ENCODE measurements at places on chromosomes 1 and 21. TPM values are rescaled to one million over a fixed set of nuclear protein-coding genes. Genes with fewer than 3 reads are reported as not detected.
A peak's percentile ranks its signal among the peaks of the same experiment; 100 is the strongest.

The KCND3 gene
- 0.14 TPM for total RNA-seq

The CELA2A gene
- not detected for total RNA-seq

The NPR1 gene
- total RNA-seq, result not detected

The TRMT13 gene
- 8.3 TPM for total RNA-seq

DNA sequence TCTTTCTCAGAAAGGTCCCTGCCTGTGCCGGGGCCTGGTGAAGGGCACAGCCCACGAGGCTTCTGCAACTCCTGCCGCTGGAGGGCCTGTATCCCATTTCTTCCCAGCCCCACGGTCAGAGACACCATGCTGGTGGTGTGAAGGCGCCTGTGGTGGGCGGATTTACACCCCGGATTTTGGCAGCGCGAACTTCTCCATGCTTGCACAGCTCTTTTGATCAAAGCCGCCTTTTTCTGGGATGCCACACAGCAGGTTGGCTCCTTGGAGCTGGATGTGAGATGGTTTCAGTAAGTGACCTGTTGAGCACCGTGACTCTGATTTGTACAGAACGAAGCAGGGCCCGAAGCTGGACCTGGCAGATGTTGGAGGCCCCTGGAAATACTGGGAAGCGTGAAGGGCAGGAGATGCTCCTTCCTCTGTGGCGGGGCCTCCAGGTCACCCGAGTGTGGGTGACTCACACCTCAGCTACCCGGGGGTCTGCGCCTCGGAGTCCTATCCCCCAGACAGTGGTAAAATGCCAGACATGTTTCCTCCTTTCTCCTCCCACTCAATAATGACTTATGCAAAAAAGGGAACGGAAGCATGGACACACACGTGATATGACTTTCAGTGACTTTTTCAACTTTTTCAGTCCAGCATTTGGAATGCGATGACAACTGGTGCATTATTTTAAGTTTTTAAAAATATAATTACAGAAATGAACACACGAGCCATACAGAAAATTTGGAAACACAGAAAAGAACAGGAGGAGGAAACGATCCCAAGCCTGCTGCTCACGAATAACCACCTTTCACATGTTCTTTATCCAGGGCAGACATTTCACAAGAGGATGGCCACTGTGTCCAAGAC, 9.0 kb downstream of the UMODL1 start:
- peak overlapping the region; percentile 77 for H3K27ac ChIP-seq
- H3K27me3 ChIP-seq, result peaks cover 13% of the 10 kb centered on the region
- H3K4me1 ChIP-seq, result peaks cover 22% of the 10 kb centered on the region
- H3K36me3 ChIP-seq, result no peaks in the 10 kb centered on the region
- peak overlapping the region; percentile 41 for H3K4me3 ChIP-seq

DNA sequence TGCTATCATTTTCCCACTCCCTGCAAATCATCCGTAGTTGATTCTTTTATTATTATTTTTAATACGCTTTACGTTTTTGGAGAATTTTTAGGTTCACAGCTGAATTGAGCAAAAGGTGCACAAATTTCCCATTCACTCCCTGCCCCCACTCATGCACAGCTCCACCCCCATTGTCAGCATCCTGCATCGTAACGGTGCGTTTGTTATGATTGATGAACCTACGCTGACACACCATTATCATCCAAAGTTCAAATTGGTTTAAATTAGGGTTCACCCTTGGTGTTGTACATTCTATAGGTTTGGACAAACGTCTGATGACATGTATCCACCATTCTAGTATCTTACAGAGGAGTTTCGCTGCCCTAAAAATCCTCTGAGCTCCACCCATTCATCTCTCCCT, 44.5 kb downstream of the EDARADD start:
- peaks cover 4% of the 10 kb centered on the region for H3K27me3 ChIP-seq
- H3K36me3 ChIP-seq, result no peaks in the 10 kb centered on the region
- no peak overlapping the region for H3K4me3 ChIP-seq
- no peak overlapping the region for H3K27ac ChIP-seq
- no peaks in the 10 kb centered on the region for H3K4me1 ChIP-seq
- DNase-seq, result no peak

GRCh38 chr1:92859400-92860039, 27.7 kb downstream of the RPL5 start:
- H3K27me3 ChIP-seq, result no peaks in the 10 kb centered on the region
- H3K4me3 ChIP-seq, result peak overlapping the region; percentile 29

- DNase-seq, result no peak
- no peak overlapping the region for H3K27ac ChIP-seq
Measured at GRCh38 chr1:9845914-9846313, 22.1 kb upstream of the CLSTN1 start.

GRCh38 chr1:76140227-76140626, 65.7 kb downstream of the ST6GALNAC3 start:
- DNase-seq, result no peak
- H3K4me1 ChIP-seq, result no peaks in the 10 kb centered on the region
- H3K36me3 ChIP-seq, result no peaks in the 10 kb centered on the region
- no peak overlapping the region for H3K27ac ChIP-seq

GRCh38 chr1:182957902-182958395, 5.0 kb upstream of the SHCBP1L start:
- no peak overlapping the region for H3K4me3 ChIP-seq
- peaks cover 5% of the 10 kb centered on the region for H3K27me3 ChIP-seq
- H3K4me1 ChIP-seq, result peaks cover 29% of the 10 kb centered on the region
- DNase-seq, result no peak
- H3K36me3 ChIP-seq, result no peaks in the 10 kb centered on the region

DNA sequence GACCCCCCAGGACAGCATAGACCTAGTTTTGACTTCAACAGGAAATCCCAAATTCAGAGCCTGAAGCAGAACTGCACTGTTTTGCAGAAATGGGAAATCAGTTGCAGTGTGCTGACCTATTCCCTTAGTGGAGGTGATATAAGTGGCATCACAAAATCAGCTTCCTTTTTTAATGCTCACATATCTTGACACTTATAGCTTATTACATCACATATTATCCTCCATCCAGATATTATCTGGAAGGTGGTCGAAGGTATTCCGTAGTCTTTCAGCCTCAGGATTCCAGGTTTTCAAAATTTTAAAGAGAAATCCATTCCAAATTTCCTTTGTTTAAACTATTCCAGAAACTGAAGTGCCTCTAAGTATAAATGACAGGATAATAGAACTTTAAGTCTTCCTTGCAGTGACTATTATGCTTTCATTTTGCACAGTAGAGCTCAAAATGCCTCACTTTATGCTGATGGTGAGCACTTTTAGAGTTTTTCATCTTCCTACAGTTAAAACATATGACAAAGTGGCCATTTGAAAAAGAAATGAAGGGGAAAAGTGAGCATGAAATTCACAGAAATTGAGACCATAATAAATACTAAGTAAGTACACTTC, 106.4 kb upstream of the DPYD start:
- peak overlapping the region; percentile 38 for H3K27ac ChIP-seq
- peak overlapping the region; percentile 30 for H3K4me3 ChIP-seq
- peaks cover 57% of the 10 kb centered on the region for H3K4me1 ChIP-seq
- no peak for DNase-seq
- H3K36me3 ChIP-seq, result peaks cover 18% of the 10 kb centered on the region

DNA sequence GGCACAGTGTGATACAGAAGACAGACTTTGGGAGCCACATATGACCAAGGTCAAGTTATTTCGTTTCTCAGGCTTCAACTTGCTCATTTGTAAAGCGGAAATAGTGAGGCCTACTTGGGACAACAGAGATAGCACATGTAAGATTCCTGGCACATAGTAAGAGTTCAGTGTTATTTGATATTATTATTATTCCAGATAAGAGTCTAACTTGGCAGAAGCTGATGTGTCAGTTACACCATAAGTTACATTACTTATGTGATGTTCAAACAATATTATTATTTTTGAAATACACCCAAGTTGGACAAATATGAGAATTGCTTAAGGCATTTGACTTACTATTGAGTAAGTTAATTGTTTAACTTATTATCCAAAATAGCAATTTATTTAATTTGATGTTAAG, 10.2 kb upstream of the CYP4X1 start:
- no peak for DNase-seq
- H3K36me3 ChIP-seq, result peaks cover 5% of the 10 kb centered on the region
- no peaks in the 10 kb centered on the region for H3K27me3 ChIP-seq

DNA sequence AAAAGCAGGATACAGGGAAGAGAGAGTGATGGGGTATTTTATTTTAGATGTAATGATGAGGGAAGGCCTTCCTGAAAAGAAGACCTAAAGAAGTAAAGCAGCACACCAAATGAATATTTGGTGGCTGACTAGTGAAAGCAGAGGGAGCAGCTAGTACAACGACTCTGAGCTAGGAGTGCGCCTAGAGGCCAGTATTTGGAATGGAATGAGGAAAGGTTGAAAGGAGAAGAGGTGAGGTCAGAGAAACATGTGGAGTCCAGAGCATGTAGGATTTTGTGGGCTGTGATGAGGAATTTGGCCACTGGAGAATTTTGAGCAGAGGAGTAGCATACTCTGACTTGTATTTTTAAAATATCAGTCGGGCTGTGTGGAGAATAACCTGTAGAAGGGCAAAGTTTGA, 11.8 kb upstream of the RPL5 start:
- peak; percentile 39 for DNase-seq
- no peak overlapping the region for H3K27ac ChIP-seq
- peaks cover 28% of the 10 kb centered on the region for H3K4me1 ChIP-seq
- H3K36me3 ChIP-seq, result no peaks in the 10 kb centered on the region
- H3K4me3 ChIP-seq, result no peak overlapping the region

DNA sequence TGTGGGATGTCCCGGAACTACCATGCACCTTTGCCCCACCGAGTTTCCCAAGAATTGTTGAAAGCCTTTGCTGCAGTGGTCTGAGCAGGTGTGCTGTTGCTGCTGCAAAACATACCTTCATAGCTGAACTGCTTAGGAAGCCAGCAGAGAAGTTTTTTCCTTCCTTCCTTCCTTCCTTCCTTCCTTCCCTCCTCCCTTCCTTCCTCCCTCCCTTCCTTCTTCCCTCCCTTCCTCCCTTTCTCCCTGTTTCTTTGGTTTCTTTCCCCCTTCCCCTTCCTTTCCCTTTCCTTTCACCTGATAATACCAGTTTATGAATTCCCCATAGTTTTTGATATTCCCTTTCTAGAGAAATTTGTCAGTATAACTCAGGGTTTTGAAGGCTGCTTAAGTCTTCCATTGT, 10.8 kb upstream of the SH3D21 start:
- H3K27ac ChIP-seq, result no peak overlapping the region
- H3K4me1 ChIP-seq, result peaks cover 21% of the 10 kb centered on the region
- peaks cover 44% of the 10 kb centered on the region for H3K36me3 ChIP-seq
- DNase-seq, result no peak
- H3K27me3 ChIP-seq, result peaks cover 2% of the 10 kb centered on the region

DNA sequence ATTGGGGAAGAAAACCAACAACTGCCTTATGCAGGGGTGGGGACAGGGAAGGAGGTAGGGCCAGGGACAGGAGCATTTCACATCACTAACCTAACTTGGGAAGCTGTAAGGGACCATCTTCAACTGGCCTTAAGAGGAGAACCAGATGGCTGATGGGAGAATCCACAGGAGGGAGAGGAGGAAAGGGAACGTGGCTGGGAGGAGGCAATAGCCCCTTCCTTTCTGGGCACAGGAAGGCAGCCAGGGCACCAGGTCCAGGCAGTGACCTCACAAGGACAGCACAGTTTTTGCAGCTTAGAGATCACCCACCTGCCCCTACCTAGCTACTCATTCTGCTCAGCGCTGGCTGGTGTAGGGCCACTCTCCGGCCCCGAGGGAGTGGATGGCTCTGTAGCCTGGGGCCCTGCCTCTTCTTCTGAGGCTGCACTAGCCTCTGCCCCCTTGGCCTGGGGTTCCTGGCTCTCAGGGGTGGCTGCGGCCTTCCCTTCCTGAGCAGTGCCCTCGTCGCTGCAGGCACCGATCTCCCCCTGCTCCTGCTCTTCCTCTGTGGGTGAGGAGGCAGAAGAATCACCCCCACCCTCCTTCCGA, 1.7 kb downstream of the MARCKSL1 start:
- H3K4me3 ChIP-seq, result peak overlapping the region; percentile 39
- H3K27ac ChIP-seq, result no peak overlapping the region
- peaks cover 3% of the 10 kb centered on the region for H3K27me3 ChIP-seq
- no peak for DNase-seq

DNA sequence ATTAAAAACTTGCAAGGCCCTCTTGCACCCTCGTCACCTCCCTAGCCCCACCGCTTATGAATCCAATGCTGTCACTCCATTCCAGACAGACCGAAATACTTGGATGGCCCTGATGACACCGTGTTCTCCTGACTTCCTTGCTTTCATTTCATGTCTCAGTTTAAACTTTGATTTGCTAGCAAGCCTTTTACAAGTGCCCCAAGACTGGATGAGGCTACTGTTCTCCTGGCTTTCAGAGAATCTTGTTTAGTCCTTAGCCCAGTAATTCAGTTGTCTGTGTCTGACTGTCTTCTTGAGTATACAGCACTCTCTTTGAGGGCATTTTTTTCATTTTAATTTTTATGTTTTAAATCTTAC, 824 bp upstream of the IFI44L start:
- H3K27ac ChIP-seq, result peak overlapping the region; percentile 85
- peaks cover 39% of the 10 kb centered on the region for H3K4me1 ChIP-seq
- DNase-seq, result no peak
- H3K4me3 ChIP-seq, result peak overlapping the region; percentile 84
- no peaks in the 10 kb centered on the region for H3K36me3 ChIP-seq
- H3K27me3 ChIP-seq, result 0 out of 2 replicates have a peak, but pooled peaks cover 1% of the 10 kb centered on the region

DNA sequence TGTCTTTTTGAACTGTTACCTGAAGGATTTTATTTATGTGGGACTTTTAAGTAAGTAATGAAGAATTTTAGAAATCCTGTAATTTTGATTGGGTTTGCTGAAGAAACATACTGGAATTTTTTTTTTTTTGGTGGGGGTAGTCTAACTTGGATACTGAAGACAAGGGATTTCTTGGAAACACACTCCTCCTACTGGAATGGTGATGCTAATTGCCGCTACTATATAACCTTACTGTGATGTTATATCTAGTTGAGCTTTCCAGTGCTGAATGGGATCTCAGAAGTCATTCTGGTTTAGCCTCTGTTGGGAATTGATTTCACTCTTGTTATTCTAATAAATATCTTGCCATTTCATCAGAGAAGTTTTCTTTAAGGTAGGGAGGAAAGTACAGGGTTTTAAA, 8.4 kb downstream of the PPP2R5A start:
- no peak overlapping the region for H3K27ac ChIP-seq
- H3K27me3 ChIP-seq, result no peaks in the 10 kb centered on the region
- DNase-seq, result no peak
- H3K4me3 ChIP-seq, result no peak overlapping the region

- H3K27ac ChIP-seq, result no peak overlapping the region
- H3K27me3 ChIP-seq, result no peaks in the 10 kb centered on the region
- peaks cover 15% of the 10 kb centered on the region for H3K36me3 ChIP-seq
- no peak for DNase-seq
- no peaks in the 10 kb centered on the region for H3K4me1 ChIP-seq
Measured at GRCh38 chr1:36910886-36911540, 123.3 kb downstream of the GRIK3 start.

GRCh38 chr1:42152119-42152518, 1.1 kb upstream of the GUCA2B start:
- DNase-seq, result no peak
- no peaks in the 10 kb centered on the region for H3K4me1 ChIP-seq
- H3K27ac ChIP-seq, result no peak overlapping the region
- H3K4me3 ChIP-seq, result no peak overlapping the region
- H3K27me3 ChIP-seq, result peaks cover 16% of the 10 kb centered on the region
- no peaks in the 10 kb centered on the region for H3K36me3 ChIP-seq

GRCh38 chr1:27605796-27606707, 2.1 kb upstream of the AHDC1 start:
- no peak overlapping the region for H3K4me3 ChIP-seq
- H3K4me1 ChIP-seq, result peaks cover 21% of the 10 kb centered on the region
- H3K27ac ChIP-seq, result peak overlapping the region; percentile 54
- H3K27me3 ChIP-seq, result no peaks in the 10 kb centered on the region
